ENCODE measurements at places on chromosomes 2 and 18.

DNA sequence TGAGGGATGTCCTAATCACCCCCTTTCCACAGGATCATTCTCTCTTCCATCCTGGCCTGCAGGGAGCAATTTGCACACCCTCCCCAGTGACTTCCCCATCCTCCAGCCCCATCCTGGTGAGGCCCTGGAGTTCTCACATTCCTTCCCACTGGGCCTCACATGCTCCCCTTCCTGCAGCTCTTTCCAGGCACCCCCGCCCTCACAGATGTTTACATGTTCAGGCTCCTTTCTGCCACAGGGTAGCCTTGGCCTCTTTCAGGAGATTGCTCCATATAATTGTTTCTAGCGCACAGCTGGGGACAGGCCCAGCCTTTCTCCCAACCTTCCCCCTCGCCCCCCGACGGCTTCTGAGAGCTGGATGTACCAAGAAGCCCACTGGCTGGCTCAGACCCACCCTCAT is 288.4 kb upstream of the TRIB2 start:
- DNase-seq = no peak

DNA sequence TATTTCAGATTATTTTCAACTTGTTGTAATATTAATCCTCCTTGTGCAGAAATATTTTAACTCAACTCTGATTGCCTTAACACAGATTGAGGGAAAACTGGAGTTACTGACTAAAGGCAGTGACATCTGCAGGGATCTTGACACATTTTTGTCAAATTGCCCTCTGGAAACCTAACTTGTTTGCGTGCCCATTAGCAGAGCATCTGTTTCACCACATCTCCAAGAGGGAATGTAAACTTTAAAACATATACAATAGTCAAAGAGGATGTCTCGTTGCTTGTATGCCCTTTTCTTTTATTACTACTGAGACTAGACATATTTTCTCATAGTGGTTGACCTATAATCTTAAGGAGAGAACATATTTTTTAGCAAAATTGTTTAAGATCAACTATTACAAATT is 14.2 kb downstream of the INPP1 start:
- DNase-seq = no peak

DNA sequence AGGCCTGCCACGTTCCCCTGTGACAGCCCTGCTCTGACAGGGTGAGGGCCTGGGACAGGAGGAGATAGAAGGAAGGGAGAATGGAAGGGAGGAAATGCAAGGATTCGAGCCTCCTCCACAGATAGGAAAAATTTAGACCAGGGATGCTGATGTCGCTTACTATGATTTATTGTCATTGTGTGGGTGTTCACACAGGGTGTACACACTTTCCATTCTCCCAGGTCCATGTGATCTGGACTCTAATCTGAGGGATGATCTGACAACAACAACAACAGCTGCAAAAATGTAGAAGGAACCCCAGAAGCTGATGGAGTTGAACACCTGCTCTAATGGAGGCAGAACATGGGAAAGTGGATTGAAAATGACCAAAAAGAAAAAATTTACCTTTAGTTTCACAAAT is 231.7 kb upstream of the TNP1 start:
- no peak for DNase-seq

- DNase-seq = no peak
Observed at GRCh38 chr2:55025082-55025481, 25.2 kb downstream of the RTN4 start.

DNA sequence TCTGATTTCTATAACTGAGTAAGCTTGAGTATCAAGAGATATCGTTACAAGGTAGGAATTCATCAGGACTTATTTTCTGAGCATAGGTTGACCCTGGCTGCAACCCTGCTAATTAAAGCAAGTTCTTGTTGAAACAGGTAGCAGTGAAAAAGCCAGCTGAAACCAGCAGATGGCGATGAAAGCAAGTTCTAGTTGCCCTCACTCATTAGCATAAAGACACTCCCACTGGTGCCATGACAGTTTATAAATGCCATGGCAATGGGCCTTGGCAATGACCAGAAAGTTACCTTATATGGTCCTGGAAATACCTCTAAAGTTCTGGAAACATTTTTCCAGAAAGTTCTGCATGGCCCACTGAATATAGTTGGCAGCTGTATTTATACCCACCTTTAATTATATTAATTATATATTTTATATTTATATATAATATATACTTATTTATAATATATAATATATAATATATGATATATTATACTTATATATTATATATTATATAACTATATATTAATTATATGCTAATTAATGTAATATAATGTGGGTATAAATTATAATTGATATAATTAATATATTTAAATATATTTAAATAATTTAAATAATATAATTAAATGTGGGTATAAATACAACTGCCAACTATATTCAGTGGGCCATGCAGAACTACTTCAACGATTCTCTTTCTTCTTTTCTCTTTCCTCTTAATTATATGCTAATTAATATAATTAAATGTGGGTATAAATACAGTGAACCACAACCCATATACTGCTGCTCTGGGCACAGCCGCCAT is 188.0 kb downstream of the CDH7 start:
- DNase-seq = no peak

DNA sequence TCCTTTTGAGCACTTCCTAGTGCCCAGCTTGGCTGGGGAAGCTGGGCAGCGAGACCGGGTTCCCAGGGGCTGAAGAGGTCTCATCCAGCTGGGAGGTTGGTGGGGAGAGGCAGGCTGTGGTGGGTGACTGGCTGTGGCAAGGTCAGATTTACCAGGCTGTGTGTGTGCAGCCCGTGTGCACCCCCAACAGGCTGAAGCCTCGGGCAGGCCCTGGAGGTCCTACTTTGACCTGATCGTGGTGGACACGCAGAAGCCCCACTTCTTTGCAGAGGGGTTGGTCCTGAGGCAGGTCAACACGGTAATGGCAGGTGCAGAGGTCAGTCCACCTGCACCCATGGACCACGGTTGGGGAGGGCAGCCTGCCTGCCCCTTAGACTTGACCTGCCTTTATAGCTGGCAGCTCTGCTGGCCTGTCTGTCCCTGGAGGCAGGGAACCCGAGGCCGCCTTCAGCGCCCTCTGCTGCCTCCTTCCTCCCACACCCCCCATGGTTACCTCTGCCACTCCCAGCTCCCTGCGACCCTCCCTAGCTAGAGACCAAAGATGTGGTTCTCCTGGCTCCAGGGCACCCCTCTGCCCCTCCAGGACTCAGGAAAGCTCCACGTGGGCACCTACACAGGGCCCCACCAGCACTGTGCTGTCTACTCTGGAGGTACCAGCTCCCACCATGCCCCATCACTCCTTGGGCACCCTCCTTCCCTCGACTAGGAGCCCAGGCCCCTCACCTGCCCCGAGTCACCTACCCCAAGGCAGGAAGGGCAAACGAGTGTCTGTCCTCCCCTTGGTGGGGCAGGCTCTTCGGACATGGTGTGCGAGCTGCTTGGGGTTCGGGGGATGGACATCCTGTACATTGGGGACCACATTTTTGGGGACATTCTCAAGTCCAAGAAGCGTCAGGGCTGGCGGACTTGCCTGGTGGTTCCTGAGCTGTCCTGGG is 4.0 kb downstream of the NT5DC4 start:
- DNase-seq = peak; percentile 79

DNA sequence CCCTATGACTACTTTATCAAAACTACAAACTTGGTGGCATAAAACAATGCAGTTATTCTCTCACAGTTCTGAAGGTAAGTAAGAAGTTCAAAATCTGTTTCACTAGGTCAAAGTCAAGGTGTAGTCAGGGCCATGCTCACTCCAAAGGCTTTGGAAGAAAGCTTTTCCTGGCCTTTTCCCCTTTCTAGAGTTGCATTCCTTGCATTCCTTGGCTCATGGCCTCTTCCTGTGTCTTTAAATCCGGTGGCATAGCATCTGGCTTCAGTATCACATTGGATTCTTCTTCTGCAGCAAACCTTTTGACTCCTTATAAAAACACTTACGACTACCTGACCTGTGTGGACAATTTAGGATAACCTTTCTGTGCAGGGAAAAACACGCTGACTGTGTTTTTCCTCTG is 543.5 kb upstream of the HNMT start:
- DNase-seq = no peak

DNA sequence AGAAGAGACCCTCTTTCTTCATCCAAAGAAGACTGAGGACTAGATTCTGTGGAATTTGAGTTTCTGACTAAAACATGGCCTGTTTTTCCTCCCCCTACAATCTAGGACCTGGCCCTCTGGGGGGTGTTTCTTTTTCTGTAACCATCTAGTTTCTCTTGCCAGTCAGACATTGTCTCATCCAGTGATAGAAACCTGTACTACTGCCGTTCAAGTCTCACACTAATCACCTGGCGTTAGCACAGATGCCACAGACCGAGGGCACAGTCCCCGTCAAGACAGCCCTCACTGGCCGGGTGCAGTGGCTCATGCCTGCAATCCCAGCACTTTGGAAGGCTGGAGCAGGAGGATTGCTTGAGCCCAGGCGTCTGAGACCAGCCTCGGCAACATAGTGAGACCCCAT is 126.9 kb upstream of the NDUFV2 start:
- no peak for DNase-seq

DNA sequence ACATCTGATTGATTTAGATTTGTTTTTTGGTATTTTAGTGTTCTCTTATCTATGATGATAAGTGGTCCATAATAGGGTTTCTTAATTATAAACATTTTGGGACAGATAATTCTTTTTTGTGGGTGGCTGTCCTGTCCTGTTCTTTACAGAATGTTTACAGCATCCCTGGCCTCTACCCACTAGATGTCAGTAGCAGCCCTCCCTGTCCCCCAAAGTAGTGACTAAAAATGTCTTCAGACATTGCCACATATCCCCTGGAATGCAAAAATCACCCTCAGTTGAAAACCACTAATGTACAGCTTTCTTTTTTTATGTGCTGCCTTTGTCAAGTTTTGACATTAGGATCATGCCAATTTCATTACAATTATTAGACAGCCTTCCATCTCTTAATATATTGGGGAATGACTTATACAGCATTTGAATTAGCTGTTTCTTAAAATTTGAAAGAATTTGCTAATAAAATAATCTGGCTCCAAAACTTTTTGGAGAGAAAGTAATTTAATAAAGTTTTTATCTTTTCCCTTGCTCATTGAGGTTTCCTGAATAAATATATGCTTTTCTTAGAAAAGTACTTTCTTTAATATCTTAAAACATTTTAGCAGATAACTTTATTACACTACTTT is 19.5 kb downstream of the WIPF1 start:
- DNase-seq = no peak

- no peak for DNase-seq
Observed at GRCh38 chr2:168450171-168450570, 5.9 kb upstream of the CERS6 start.

- DNase-seq = no peak
Observed at GRCh38 chr18:62979176-62979575, 263.8 kb downstream of the PHLPP1 start.

- DNase-seq = no peak
Observed at GRCh38 chr2:131580187-131580586, 52.5 kb downstream of the CCDC74A start.

GRCh38 chr2:113281910-113282746 is 3.4 kb upstream of the PAX8 start:
- no peak for DNase-seq

DNA sequence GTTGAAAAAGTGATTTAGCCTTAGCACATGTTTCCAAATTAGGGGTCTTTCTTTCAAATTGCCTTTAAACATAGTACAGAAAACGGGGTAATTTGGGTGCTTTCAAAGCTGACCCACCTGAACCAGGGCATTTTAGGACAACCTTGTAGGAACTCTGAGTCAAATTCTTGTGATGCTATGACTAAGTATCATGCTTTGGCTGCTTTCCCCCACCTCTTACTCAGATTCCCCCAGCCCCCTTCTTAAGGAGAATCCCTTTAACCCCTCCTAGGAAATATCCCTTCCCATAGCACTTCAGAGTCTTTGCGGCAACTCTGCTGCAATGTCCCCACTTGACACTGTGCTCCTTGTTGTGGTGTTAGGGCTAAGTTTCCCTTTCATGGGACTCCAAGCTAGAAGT is 18.6 kb upstream of the KLF7 start:
- no peak for DNase-seq

DNA sequence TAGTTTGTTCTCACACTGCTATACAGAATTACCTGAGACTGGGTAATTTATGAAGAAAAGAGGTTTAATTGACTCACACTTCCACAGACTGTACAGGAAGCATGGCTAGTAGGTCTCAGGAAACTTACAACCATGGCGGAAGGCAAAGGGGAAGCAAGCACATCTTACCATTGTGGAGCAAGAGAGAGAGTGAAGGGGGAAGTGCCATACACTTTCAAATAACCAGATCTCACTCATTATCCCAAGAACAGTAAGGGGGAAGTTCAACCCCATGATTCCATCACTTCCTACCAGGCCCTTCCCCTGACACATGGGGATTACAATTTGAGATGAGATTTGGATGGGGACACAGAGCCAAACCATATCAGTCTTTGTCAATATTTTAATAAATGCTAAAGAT is 5.0 kb upstream of the CRYGB start:
- no peak for DNase-seq

DNA sequence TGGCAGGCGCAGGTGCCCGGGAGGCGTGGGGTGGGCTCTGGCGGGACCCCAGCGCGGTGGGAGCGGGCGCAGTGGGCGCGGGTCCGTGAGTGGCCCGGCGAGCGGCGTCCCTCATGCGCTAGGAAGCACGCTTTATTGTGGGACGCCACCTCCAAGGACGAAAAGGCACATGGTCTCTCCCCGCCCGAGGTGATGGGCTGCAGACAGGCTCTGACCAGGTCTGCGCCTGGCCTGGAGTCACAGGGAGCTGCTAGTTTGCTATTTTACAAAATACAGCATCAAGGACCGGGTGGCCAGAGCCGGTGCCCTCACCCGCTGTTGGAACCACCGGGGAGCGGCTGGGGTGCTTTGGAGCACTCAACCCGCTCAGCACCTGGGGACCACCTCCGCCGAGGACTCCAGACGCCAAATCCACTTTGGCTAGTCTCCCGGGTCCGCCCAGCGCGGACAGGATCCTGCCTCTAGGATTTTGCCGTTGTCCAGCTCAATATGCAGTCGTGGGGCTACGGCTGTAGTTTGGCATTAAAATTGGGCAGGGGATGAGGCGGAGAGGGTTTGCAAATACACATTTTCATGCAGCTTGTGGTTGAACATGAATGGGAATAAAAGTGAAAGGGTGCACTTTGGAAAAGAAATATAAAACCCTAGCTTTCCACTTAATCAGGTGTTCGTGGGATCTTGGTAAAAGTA is 65.4 kb downstream of the LRRFIP1 start:
- DNase-seq = no peak

DNA sequence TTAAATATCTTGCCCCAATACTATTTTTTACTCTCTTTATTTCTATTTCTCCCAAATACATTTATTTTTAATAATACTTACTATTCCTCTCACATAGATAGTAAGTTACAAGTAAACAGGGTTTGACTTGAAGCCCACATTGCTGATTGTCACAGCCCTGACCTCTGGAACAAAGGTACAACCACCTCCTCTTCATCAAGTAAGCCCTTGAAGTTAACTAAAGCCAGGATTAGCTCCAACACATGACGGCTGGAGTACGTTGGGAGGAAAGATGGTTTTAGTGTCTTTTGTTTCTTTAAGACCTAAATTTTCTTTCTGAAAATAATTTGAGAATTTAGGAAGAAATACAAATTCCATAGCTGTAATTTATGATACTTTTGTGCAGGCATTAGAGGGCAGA is 949 bp downstream of the MYOM1 start:
- DNase-seq = no peak

GRCh38 chr2:39124746-39125057 is 3.9 kb upstream of the SOS1 start:
- DNase-seq = no peak

GRCh38 chr2:40034198-40034597 is 255.1 kb upstream of the THUMPD2 start:
- DNase-seq = no peak
